Inflammatory macrophage treated with lipopolysaccharide for 1 hour (primary cell): ENCODE measurements at places on chromosomes 13 and 19.

- DNase-seq = no peak
These were observed 837.2 kb upstream of the MIR17HG start for GRCh38 chr13:90510319-90510718.

DNA sequence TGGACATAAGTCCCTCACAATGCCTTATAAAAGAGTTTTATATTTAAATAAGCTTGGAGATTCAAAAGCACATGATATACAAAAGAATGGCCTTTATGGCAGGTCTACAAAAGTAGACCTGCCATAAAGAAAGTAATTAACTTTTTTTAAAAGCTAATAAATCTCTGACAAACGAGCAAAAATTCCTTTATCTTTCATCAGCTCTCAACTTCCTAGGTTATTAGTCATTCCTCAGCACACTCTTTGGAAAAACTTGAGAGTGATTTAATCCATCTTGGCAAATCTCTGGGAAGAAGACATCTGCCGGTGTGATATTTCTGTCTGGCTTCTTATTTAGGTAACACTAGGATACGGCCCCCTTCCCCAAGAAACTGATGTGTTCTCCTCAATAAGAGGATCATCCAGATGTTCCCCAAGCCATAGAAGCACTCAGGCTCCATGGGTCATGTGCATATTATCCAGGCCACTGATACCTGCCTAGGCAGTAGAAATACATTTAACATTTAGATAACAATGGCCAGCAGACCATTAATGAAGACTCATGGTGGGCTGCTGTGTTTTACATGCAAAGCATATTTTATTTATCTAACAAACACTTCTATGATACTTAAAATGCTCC, 372.7 kb downstream of the LIG4 start:
- DNase-seq = no peak

- DNase-seq = peak; percentile 65
These were observed 21.8 kb upstream of the NAXD start for GRCh38 chr13:110593430-110594130.

GRCh38 chr13:98976338-98976737, 1.5 kb downstream of the DOCK9 start:
- DNase-seq = peak; percentile 84

GRCh38 chr13:30551189-30551588, 66.5 kb upstream of the USPL1 start:
- DNase-seq = peak; percentile 27

DNA sequence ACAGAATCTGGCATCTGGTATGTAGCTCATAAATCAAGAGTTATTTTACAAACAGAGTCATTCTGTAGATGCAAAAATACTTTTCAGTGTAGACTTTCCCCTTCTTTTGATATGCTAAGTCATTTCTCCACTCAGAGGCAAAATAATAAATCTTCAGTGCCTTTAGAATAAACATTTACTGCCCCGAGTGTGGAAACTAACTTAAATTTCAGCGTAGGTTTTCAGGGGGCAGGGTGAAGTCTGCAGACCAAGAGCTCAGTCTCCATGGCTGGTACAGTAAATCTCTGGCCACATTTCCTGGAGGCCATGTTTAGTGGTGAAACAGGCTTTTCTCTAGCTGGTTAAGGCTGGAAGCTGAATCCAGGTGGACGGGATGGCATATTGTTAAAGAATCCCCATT, 13.1 kb upstream of the ADPRHL1 start:
- no peak for DNase-seq

- no peak for DNase-seq
These were observed 54.3 kb upstream of the CYP2B6 start for GRCh38 chr19:40936755-40937154.

DNA sequence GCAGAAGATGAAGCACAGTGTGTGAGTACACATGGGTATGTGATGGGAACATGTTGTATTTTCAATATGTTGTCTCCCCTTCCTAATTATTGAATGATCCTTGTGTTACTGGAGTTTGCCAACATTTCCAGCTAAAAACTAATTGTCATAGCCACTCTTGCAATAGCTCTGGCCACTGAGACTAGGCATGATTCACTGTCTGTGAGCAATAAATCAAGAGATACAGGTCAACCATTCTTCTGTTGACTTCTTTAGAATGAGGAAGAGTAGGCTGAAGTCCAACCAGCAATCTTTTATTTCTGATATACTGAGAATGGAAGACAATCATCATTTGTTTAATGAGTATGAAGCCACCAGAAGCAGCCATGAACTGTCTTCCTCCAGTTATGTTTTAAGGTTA, 413.9 kb downstream of the SLITRK5 start:
- DNase-seq = no peak

DNA sequence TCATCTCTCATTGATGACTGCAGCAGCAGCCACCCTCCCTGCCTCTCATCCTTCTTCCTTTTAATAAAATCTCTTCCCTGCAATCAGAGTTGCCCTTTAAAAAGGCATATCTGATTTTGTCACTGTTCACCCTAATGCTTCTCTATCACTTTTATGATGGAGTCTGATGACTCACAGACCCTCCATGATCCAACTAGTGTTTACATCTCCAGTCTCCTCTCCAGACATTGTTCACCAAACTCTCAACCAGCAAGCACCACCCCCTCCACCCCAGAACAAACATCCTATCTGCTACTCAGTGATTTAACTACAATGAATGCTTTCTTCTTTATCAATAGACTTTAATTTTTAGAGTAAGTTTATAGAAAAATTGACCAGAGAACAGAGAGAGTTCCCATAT, 59.5 kb downstream of the TNFSF11 start:
- DNase-seq = no peak

DNA sequence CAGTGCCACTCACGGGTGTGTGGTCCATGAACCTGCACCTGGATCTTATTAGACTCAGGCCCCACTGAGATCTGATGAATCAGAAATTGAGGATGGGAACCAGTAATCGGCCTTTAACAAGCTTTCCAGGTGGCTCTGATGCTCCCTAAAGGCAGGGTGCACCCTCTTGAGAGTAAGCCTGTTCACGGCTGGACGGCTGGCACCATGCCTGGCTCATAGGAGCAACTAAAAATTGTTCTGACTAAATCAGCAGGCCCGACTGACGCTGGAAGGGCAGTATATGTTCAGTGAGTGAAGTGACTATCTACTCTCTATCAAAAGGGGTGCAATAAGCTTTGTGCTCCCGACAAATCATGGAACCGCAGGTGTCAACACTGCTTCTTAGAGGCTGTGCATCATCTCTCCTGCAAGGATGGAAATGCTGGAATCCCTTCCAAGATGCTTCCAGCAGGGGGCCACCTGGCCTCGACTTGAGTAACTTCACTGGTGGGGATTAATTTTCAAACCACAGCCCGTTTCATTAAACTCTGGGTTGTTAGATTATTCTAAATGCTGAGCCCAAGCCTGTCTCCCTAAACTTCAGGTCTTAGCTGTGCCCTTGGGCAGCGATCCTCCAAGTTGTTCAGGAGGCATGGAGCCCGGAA, 28.4 kb downstream of the TMTC4 start:
- no peak for DNase-seq

- peak; percentile 45 for DNase-seq
These were observed 7.6 kb upstream of the TSPAN16 start for GRCh38 chr19:11288349-11288748.

DNA sequence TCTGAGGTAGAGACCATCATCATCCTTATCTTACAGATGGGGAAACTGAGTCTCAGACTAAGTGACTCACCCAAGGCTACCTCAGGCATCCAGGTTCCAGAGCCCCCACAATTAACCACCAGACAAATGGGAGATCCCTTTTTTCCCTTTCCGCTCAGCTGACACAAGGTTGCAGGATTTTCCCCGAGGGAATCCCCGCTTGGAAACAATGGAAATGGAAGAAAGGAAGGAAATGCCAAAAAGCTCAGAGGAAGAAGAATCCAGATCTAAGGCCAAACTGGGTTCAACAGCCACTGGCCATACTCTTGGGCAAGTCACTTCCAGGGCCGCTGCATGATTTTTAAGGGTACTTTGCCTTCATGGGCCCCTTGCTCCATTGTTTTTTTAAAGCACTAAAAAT, 1.6 kb downstream of the ZNF71 start:
- no peak for DNase-seq

DNA sequence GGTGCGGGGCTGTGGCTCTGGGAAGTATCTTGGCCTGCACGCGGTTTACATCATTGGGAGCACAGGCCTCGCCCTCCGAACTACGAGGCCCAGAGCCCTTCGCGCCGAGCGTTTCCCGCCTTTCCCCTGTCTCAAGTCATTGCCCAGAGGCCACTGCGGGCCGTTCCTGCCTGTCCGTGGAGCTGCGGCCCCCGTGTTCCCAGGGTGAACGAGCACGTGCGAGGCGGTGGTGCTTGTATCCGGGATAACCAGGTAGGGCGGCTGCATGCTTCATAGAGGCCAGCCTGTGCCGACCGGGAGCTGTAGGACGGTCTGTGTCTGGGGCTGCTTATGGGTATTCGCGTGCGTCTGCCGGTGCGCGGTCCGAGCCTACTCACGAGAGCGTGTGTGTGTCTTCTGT, 32.5 kb downstream of the ZNF527 start:
- no peak for DNase-seq

DNA sequence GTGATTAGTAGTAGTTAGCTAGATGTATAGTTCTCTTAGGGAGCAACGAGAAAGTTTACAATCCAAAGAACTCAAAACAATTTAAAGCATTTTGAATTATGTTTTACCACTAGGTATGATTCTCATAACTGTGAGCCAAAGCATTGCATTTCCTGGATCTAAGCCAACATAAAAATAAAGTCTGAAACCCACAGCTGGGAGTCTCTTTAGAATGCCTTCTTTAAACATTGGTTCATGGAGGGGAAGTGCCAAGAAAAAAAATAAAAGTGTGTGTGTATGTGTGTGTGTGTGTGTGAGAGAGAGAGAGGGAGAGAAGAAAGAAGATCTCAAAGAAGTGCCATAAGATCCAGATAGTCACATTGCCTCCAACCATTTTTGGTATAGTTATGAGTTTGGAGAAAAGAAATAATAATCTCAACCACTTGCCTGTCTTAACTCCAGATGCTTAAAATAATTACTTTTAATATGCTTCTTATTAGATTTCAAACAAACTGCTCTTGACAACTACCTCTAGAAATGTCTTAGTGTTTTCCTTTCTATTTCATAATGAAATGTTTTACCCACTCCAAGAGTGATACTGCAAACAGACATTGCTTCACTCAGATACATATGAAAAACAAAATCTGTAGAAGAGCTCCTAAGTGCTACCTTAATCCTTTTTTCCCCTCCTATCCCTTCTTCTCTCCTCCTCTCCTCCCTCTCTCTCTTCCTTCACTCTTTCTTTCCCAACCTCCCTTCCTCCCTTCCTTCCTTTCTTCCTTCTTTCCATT, 554.1 kb downstream of the KCTD12 start:
- DNase-seq = no peak

DNA sequence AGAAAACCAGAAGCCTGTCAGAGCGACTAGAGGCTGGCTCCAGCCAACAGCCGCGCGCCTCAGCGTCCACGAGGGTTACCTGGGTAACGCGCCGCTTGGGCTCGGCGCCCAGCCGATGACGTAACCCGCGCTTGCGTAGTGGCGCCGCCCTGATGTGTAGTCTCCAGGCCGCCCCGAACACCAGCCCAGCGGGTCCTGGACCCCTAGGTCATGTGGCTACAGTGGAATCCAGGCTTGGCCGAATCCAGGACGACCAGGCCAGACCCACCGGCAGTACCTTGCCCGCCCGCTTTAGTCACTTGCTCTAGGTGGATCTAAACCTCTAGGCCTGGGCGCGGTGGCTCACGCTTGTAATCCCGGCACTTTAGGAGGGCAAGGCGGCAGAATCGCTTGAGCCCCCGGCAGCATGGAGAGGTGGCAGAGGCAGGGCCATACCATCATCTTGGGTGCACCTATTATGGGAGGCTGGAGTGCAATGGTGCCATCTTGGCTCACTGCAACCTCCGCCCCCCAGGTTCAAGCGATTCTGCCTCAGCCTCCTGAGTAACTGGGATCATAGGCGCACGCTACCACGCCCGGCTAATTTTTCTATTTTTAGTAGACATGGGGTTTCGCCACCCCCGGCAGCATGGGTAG, 7.2 kb upstream of the ZNF606 start:
- DNase-seq = peak; percentile 36

GRCh38 chr13:111900390-111901131, 166.4 kb upstream of the SOX1 start:
- no peak for DNase-seq

- DNase-seq = no peak
These were observed 5.2 kb downstream of the ITPKC start for GRCh38 chr19:40721936-40722661.

- DNase-seq = no peak
These were observed 5.6 kb upstream of the ATP8B3 start for GRCh38 chr19:1817553-1818179.

DNA sequence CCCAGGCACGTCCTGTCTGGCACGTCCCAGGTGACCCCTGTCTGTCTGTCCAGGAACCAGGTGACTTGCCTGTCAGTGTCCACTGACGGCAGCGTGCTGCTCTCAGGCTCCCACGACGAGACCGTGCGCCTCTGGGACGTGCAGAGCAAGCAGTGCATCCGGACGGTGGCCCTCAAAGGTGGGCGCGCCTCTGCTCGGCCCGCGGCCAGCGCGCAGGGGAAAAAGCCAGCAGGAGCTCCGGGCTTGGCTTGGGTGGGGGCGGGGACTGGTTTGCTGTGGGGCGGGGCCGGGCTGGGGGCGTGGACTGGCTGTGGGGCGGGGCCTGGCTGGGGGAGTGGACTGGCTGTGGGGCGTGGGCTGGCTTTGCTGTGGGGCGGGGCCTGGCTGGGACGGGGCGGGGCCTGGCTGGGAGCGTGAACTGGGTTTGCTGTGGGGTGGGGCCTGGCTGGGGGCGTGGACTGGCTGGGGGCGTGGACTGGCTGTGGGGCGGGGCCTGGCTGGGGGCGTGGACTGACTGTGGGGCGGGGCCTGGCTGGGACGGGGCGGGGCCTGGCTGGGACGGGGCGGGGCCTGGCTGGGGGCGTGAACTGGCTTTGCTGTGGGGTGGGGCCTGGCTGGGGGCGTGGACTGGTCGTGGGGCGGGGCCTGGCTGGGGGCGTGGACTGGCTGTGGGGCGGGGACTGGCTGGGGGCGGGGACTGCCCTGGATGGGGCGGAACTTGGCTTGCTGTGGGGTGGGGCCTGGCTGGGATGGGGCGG, 7.2 kb downstream of the WDR18 start:
- peak; percentile 47 for DNase-seq

DNA sequence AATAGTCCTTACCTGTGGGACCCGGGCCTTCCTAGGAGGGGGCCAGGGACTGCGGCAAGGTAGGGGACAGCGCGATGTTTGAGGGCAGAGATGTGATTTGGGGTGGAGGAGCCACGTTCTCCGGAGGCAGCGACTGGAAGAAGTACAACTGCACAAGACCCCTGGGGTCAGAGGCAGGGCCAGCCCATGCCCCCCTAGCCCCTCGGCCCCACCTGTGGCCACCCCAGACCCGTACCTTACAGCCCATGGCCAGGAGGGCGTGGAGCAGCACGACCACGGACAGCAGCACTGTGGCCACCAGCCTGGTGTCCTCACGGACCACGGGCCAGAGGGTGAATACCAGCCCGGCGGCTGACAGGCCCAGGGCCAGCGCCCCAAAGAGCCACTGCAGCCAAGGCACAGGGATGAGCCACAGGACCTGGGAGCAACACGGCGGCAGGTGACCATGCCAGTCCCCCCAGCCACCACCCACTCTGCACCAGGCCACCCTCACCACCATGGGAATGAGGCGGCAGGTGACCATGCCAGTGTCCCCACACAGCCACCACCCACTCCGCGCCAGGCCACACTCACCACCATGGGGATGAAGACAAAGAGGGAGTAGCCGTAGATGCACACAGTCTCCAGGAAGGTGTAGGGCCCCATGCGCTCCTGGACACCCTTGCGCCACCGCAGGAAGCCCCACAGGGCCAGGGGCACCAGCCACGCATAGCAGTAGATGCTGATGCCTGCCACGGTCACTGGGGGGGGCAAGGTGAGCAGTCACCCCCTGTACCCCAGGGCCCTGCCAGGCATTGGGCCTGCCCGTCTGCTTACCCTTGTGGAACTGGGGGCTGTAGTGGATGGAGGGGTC, 5.0 kb downstream of the YIPF2 start:
- no peak for DNase-seq
